ENCODE measurements at places on chromosomes 16 and 17.

DNA sequence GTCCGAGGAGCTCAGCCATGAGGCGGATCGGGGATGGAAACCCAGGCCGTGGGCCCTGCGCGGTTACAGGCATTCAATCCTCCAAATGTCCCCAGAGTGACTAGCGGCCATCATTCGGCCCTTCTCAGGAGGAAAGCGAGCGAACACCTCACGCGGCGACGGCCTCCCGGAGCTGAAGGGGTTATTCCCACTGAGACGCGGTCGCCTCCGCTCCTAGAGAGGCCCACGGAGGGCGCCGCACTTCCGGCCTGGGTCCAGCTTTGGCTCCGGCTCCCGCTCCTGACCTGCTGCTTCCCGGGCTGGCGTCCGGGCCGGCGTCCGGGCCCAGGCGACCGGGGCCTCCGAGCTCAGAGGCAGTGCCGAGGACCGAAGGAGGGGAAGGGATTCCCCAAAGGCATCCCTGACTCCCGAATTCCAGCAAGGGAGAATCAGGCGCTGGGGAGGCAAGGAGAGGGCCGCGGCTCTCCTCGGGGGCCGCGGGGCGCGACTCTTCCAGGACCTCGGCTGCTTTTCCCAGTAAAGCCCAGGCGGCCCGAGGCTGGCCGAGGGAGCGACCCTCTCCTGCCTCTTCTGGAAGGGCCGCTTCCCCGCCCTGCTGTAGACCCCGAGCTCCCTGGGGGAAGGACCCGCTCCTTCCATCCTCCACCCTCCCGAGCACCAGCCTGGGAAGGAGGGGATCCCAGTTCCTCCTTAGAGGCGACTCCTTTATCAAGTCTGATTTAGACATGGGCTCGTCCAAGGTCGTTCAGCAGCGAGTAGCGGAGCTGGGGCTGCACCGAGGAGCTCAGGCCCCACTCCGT lies 18.6 kb upstream of the ZNF629 start:
- DNase-seq, result peak; percentile 50

- no peak for DNase-seq
Measured at GRCh38 chr17:8366231-8366630, 10.3 kb downstream of the KRABD2 start.

GRCh38 chr17:27566671-27567562 lies 64.1 kb upstream of the LGALS9 start:
- DNase-seq, result no peak

- DNase-seq, result peak; percentile 7
Measured at GRCh38 chr17:61219460-61219859, 180.2 kb upstream of the TBX2 start.

DNA sequence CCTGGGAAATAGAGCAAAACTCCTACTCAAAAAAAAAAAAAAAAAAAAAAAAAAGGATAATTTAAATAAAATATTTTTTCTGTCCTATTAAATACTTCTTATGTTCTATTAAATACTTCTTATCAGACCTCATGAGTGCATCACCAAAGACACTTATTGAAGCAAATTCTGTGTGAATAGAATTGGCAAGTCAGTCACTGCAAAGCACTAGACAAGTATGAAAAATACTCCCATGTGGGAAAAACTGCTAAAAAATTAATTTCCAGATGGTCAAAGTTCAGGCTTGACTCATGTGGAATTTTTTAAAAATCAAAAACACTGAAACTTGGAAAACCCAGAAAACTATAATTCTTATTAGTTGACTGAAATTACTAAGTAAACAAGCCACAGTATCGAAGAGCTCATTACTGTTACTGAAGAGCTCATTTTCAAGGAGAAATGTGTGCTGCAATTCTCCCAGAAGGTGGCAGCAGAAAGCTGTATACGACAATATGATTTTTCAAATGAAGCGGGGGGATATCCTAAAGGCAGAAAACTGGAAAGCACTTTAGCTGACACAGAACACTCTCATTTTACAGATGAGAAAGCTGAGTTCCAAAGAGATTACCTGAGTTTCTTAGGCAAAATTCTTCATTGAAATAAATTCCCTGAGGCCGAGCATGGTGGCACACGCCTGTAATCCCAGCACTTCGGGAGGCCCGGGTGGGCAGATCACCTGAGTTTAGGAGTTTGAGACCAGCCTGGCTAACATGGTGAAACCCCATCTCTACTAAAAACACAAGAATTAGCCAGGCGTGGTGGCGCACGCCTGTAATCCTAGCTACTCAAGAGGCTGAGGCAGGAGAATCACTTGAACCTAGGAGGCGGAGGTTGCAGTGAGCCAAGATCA lies 15.9 kb upstream of the FBXO47 start:
- DNase-seq, result no peak

GRCh38 chr17:50184064-50184463 lies 17.4 kb downstream of the COL1A1 start:
- no peak for DNase-seq

- DNase-seq, result no peak
Measured at GRCh38 chr16:69286941-69287713, 24.0 kb upstream of the VPS4A start.

DNA sequence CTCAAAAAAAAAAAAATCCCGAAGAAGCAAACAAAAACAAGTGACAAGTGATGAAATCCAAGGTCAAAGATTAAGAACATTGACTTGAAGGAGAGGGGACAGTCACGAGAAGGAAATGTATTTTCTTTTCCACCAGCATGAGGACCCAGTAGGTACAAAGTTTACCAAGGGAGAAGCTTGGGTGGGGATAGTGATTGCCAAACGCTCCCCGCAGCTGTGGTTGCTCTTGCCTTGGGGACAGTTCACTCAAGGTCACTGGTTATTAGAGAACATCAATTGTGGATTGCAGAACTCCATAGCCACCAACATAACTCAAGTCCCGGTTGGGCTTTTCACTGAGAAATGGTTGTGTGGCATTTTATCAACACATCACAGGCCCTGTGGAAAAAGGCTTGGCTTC lies 27.0 kb downstream of the RSL1D1 start:
- no peak for DNase-seq

DNA sequence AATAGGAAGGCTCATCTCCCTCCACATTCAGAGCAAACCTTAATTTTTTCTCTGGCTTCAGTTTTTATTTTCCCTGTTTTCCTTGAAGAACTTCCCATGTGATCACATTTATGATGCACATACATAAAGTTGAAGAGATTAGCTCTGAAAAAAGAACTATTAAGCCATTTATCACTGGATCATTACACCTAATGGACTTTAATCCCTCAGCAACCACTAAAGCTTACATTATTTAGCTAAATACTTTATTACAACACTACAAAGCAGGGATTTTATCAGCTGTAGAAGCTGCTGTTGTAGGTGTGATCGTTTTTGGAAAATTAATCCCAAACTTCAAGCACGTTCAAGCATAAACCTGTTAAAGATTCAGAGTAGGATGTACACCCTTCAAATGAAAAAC lies 21.1 kb downstream of the SMYD4 start:
- DNase-seq, result no peak

DNA sequence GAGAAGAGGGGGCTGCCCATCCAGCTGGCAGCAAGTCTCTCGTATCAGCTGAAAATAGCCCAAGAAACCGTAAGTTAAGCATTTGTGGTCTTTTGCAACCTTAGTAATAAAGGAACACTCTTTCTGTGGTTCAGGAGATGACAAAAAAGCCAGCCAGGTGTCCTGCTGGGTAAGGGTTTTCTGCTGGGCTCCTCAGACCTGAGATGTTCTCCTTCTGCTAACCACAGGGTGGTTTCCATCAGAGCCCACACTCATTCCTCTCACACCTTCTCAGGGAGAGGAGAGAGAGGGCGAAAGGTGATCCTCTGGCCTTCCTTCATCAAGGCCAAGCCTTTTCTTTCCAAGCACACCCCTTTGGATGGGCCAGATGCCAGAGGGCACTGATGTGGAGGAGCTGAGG lies 70.7 kb downstream of the TEX14 start:
- DNase-seq, result no peak

DNA sequence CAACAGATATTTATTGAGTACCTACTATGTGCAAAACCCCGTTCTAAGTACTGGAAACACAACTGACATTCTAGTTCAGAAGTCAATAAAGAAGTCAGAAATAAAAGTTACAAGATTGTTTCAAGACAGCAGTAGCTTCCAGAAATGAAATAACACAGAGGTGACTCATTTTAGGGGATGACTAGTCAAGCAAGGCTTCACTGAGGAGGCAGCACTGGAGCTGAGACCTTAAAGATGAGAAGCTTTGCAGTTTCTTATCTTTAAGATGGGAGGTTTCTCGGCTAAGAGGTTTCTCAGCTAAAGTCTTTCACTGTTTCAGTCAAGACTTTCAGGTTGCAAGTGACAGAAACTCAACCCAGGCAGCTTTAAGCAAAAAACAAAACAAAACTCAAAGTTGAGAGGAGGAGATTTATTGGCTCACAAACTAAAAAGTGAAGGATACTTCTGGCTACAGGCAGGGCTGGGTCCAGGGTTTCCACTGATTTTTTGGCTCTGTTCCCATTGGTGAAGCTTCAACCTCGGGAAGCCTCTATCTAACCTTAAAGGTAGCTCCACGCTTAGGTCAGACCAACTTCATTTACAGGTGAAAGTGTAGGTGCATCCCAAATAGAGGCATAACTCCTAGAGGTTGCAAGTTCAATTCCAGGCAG lies 7.4 kb upstream of the MMP2 start:
- DNase-seq, result no peak
